Stimulated activated CD8-positive, alpha-beta memory T cell treated with anti-CD3 and anti-CD28 coated beads, Interleukin-12 subunit alpha, Interleukin-12 subunit beta, amount 100 ng/mL, for 4 hours (primary cell): ENCODE measurements at places on chromosomes 1 and 21.

GRCh38 chr1:54331091-54331772 is 75.0 kb downstream of the SSBP3 start:
- DNase-seq: no peak

DNA sequence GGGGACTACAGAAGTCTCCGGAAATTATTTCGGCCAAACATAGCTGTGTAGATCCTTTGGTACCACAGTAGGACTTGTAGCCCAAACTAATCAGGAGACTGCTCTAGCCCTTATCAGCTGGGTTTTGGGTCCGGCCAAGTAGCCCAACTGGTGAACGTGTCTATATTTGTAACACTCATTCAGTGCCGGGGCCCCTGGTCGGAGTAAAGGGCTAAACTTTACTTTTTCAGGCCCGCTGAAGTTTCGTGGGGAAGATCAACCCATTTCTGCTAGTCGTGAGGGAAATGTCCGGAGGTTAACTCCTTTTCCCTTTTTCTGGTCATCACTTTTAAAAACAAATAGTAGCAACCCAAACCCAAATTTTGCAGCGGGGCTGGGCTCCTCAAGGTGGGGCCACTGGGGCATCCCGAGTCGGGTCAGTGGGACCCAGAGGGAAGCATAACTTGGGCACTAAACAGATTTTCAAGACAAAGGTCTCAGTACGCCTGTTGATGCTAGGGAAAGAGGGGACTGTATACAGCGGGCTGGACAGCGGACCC is 1.7 kb downstream of the LHX9 start:
- DNase-seq: no peak

GRCh38 chr1:6499296-6499695 is 7.8 kb upstream of the PLEKHG5 start:
- no peak for DNase-seq

DNA sequence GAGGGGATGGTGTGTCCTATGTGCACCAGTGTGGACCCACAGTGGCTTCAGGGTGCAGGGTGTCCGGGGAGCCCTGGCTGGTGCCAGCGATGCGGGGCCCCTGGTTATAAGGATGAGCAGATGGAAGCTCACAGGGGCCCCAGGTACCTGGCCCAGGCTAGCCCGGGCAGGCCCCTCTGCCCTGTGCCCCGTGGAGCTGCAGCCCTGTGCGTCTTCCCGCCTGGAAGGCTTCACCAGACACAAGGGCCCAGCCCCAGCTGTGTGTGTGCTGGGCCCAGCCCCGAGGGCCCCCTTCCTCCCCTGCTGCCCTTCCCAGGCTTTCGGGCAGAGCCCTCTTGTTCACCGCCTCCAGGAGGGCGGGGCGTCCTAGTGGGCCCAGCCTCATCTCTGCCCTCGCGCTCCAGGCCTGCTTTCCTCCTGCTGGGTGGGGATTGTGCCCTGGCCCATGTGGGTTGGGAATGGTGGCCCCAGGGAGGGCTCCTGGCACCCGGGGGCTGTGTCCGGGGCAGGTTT is 15.9 kb downstream of the PFKL start:
- DNase-seq: no peak

- DNase-seq: no peak
Measured at GRCh38 chr1:12596007-12596821, 21.8 kb downstream of the DHRS3 start.

- no peak for DNase-seq
Measured at GRCh38 chr1:203199481-203199815, 12.9 kb upstream of the CHI3L1 start.

DNA sequence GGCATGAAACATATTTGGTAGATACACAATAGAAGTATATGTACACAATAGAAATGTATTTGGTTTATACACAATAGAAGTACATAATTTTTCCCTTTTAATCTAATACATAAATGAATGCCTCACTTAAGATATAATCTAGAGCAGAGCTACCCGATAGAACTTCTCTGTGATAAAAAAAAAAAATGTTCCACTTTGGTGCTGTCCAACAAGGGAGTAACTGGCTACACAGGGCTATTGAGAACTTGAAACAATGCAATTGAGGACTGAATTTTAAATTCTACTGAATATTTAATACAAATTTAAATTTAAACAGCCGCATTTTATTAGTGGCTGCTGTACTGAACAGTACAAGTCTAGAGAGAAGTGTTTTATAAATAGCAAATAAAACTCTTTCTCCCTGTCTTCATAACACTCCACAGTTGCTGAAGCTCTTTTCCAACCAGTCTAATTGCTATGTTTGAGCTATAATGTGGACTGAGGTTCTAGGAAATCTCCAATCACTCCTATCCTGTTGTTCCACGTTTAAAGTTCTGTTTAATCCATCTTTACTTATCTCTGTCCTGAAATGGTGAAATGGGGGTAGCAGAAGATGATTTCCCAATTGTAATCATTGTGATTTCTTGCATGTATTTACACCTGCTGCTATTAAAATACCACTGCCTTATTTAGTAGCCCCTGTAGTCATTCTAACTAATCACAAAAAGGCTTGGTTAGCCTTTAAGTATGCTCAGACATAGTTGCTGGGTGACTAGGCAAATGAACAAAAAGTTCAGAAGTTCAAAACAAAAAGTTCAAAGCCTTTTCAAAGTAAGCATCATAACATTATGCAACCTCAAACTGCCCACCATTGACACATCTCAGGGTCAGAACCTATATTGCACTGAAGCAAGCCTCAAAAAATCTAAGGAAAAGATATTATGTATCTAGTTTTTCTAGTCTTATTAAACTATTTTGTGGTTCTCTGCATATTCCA is 192.3 kb upstream of the C1orf87 start:
- DNase-seq: no peak

- no peak for DNase-seq
Measured at GRCh38 chr1:12279728-12280464, 50.1 kb downstream of the VPS13D start.
